Spleen (tissue), 13 donors: ENCODE measurements at places on chromosomes 2 and 18.
A peak's percentile ranks its signal among the peaks of the same experiment; 100 is the strongest.

DNA sequence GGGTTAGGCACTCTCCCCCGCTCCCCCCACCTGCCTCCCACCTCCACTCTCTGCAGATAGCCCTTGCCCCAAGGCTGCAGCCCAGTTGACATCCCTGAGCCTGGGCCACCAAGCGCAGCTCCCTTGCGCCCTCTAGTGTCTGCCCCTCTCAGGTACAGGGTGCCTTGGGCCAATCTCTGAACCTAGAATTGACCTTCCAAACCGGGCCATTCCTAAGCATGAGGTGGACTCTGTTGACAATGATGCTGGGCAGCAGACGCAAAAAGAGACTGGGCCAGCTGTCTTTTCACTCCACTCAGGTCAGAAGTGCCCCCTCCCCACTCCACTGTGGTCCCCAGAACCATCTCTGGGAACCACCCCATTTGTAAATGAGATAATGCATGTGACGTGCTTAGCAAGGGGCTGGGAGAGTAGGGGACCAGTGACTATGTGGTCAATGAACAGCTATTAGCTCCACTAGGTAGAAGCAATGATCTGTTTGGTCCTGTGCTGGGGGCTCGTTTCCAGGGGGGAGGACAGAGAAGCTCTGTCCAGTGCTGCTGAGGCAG, 43.3 kb upstream of the PLB1 start:
- peaks cover 3% of the 10 kb centered on the region for H3K4me1 ChIP-seq
- no peak overlapping the region for H3K27ac ChIP-seq
- H3K36me3 ChIP-seq = no peaks in the 10 kb centered on the region
- DNase-seq = peak; percentile 94
- no peaks in the 10 kb centered on the region for H3K27me3 ChIP-seq

- no peak overlapping the region for H3K4me3 ChIP-seq
- no peaks in the 10 kb centered on the region for H3K27me3 ChIP-seq
- no peaks in the 10 kb centered on the region for H3K36me3 ChIP-seq
- H3K4me1 ChIP-seq = no peaks in the 10 kb centered on the region
Measured at GRCh38 chr2:118954297-118955060, 12.5 kb downstream of the MARCO start.

GRCh38 chr2:17830053-17831034, 14.1 kb downstream of the MSGN1 start:
- H3K27me3 ChIP-seq = no peaks in the 10 kb centered on the region
- peak; percentile 86 for DNase-seq
- peaks cover 8% of the 10 kb centered on the region for H3K4me1 ChIP-seq
- no peak overlapping the region for H3K27ac ChIP-seq
- no peaks in the 10 kb centered on the region for H3K36me3 ChIP-seq

DNA sequence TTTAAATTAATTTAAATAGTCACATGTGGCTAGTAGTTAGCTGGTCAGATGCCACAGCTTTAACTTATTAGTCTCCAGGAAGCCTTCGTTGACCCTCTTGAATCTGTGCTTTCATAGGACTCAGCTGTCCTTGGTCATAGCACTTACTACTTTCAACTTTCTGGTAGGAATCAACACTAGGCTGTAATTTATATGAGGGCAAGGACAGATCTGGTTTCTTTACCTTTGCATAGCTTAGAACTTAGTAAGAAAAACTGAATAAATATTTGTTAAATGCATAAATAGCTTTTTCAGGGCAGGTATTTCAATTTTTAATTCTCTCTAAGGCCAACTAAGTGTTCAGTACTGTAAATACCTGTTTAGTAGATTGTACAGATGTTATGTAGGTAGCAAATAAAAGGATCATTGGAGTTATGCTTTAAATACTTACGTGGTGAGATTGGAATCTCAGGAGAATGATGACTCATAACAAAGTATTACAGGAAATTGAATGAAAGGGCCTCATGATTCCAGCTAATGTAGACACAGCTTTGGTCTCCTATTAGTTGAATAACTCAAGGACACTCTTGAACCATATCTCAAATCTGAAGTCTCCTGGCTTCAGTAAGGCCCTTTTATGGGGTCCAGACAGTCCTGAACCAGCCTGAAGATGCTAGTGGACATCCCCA, 2.6 kb downstream of the CLIP4 start:
- H3K4me1 ChIP-seq = no peaks in the 10 kb centered on the region
- peaks cover 6% of the 10 kb centered on the region for H3K27me3 ChIP-seq
- DNase-seq = no peak
- no peak overlapping the region for H3K4me3 ChIP-seq
- no peak overlapping the region for H3K27ac ChIP-seq
- H3K36me3 ChIP-seq = no peaks in the 10 kb centered on the region

DNA sequence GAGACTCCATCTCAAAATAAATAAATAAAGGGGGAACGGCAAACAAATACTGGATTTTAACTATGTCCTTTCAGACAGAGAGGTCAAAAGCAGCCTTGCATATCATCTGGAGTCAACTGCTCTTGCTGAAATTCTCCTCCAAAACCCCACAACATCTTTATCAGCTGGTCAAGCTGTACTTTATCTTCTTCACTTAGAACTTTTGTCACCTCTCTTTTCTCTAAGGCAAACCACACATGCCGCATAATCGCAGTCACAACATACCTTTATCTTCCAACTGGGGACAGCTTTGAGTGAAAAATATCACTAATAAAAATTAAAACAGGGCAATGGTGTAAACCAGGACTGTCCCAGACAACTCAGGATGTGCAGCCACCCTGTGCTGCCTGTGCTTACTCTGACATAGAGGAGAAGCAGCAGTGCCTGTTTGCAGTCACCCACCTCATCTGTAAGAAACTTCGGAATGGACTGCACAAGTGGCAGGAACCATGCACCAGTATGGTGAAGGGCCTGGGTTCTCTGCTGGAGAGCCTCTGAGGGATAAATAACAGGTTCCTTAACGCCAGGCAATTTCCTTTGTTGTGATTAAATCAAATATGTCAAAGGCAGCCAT, 6.2 kb downstream of the MPPE1 start:
- H3K4me3 ChIP-seq = no peak overlapping the region
- H3K36me3 ChIP-seq = peaks cover 18% of the 10 kb centered on the region
- no peak overlapping the region for H3K27ac ChIP-seq
- H3K27me3 ChIP-seq = no peaks in the 10 kb centered on the region
- H3K4me1 ChIP-seq = peaks cover 37% of the 10 kb centered on the region

- no peak for DNase-seq
- peaks cover 21% of the 10 kb centered on the region for H3K27me3 ChIP-seq
- H3K27ac ChIP-seq = no peak overlapping the region
- H3K36me3 ChIP-seq = no peaks in the 10 kb centered on the region
- peaks cover 17% of the 10 kb centered on the region for H3K4me1 ChIP-seq
Measured at GRCh38 chr2:200301953-200302858, 4.3 kb upstream of the SPATS2L start.

DNA sequence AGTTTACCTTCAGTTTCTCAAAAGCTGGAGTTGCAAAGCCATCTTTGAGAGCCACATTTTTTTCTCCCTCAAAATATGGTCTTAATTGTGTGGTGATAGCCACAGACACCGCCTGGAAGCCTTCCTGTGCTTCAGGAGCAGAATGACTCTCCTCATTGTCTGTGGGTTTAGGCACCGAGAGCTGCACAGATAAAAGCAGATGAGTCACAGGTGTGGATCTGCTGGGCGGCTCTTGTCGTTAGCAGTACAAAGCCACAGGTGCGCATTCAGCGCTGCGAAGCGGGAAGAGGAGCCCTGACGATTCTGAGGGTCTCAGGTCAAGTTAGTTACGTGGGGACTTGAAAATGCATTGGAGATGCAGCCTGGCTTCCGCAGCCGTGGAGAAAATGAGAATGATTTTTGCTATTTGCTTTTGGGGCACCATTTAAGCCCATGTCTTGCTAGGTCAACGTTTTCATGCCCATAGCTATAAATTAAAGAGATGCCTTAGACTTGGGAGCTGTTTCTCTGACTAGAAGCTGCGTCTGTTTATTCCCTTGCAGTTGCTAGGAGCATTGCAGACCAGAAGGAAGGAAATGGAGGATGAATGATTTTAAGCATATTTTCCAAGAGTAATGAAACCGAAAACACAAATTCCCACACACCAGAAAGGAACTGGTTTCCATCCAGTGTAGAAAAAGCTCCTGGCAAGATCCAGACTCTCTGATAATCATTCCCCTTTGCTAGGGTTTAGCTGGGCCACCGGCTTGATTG, 51.5 kb downstream of the KLHL29 start:
- DNase-seq = peak; percentile 53
- no peaks in the 10 kb centered on the region for H3K36me3 ChIP-seq

- peaks cover 98% of the 10 kb centered on the region for H3K36me3 ChIP-seq
- no peaks in the 10 kb centered on the region for H3K27me3 ChIP-seq
- peak overlapping the region; percentile 46 for H3K27ac ChIP-seq
- H3K4me3 ChIP-seq = no peak overlapping the region
- H3K4me1 ChIP-seq = peaks cover 28% of the 10 kb centered on the region
- DNase-seq = no peak
Measured at GRCh38 chr18:45874491-45875184, 49.2 kb downstream of the SIGLEC15 start.

DNA sequence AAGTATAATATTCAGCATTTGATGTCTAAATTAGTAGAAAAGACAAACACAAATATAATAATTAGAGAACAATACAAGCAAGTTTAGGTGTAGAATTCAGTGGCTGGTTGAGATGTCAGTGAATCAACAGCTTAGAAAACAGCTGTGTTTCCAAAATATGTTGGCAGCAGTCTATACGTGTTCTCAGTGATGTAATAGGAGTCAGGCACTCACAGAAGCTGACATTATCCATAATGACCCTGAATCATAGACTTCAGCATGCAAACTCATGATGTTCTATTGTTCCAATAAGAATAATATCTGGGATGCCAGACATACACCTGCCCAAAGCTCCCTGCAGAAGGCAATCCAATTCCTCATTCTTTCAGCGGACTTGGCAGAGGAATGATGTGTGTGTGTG, 164.7 kb downstream of the SLC8A1 start:
- H3K4me3 ChIP-seq = no peak overlapping the region
- no peaks in the 10 kb centered on the region for H3K36me3 ChIP-seq
- no peak for DNase-seq
- no peaks in the 10 kb centered on the region for H3K27me3 ChIP-seq
- peaks cover under 1% of the 10 kb centered on the region for H3K4me1 ChIP-seq

DNA sequence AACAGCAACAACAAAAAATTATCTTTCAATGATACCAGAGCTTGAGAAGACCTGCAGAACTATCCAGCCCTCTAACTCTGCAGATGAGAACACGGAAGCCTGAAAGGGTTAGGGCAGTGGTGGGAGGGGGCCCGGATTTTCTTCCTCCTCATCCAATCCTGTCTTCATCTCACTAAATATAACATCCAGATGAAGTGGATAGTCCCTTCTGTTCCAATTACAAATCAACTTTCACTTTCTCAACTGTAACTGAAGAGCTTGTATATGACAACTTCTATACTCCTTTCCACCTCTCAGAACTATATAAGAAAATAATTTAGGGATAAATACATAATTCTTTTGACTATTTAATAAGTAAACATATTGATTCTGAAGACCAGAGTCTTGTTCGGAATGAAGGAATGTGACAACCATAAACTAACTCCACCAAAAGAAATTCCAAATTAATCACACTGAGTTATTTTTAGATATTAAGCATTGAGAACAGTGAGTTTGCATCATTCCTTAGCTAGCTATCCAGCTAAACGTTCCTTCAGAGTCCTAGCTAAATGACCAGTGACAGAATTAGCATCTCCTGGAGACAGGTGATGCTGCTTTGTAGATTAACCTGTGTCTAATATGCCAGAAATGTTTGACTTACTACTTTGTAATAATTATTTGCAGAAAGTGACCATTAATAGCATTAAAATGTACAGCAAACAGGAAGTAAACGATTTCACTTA, 32.7 kb downstream of the SFT2D3 start:
- H3K27ac ChIP-seq = no peak overlapping the region
- H3K4me1 ChIP-seq = no peaks in the 10 kb centered on the region
- H3K4me3 ChIP-seq = no peak overlapping the region
- no peak for DNase-seq
- no peaks in the 10 kb centered on the region for H3K36me3 ChIP-seq

GRCh38 chr2:193695367-193695766, 1500.6 kb upstream of the TMEFF2 start:
- no peak overlapping the region for H3K27ac ChIP-seq
- DNase-seq = no peak
- H3K4me1 ChIP-seq = no peaks in the 10 kb centered on the region
- H3K4me3 ChIP-seq = no peak overlapping the region
- no peaks in the 10 kb centered on the region for H3K27me3 ChIP-seq
- H3K36me3 ChIP-seq = no peaks in the 10 kb centered on the region

GRCh38 chr2:2107141-2107540, 223.9 kb downstream of the MYT1L start:
- no peaks in the 10 kb centered on the region for H3K27me3 ChIP-seq
- DNase-seq = no peak
- no peak overlapping the region for H3K4me3 ChIP-seq
- no peaks in the 10 kb centered on the region for H3K4me1 ChIP-seq
- H3K36me3 ChIP-seq = no peaks in the 10 kb centered on the region
- H3K27ac ChIP-seq = no peak overlapping the region

DNA sequence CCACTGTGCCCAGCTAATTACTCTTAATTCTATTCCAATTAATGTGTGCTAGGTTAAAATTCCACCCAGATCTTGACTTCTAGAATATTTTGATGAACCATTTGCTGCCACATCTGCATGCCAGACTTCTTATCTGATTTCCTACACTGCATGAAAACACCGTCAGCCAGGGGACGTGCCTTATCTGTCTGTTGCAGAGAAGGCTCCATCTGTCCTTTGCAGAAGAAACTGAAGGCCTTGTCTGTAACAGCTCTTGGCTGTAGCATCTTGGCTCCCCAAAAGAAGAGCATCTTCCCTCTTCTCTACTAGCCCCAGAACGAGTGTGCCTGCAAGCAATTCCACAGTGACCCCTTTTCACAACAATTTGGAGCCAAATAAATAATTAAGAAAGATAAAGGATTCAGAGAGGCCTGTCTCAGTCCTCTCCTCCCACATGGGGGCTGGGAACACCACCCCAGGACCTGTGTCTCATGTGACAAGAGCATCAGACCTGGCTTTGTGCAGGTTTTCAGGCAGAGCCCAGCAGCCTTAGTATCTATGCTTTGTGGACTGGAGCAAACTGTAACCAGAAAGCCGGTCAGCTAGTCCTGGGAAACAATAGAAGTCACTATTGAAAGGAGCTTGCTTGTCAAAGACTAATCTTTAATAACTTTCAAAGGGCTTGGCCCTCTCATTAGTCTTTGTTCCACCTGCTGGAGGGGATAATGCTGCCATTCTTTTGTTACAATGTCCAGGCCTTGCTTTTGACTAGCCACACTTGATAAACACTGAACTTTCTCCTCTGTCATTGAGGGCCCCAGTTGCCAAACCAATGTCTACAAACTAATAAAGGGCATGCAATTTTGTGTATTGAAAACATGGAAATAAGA, 84.0 kb upstream of the NEUROD1 start:
- H3K27ac ChIP-seq = no peak overlapping the region
- no peak overlapping the region for H3K4me3 ChIP-seq
- no peaks in the 10 kb centered on the region for H3K27me3 ChIP-seq
